ENCODE measurements at places on chromosomes 12 and 14.

- DNase-seq, result peak; percentile 95
These were observed 465.5 kb upstream of the ATP2B1 start for GRCh38 chr12:90174198-90174510.

GRCh38 chr12:29572938-29573337, 75.5 kb upstream of the OVCH1 start:
- DNase-seq, result no peak

- DNase-seq, result peak; percentile 85
These were observed 88.7 kb downstream of the PPP2R5E start for GRCh38 chr14:63454436-63454835.

- no peak for DNase-seq
These were observed 1655.3 kb upstream of the FLRT2 start for GRCh38 chr14:83874662-83875061.

- DNase-seq, result no peak
These were observed 8.4 kb upstream of the ACVRL1 start for GRCh38 chr12:51898937-51899336.

- DNase-seq, result no peak
These were observed 54.1 kb upstream of the PIK3C2G start for GRCh38 chr12:18207266-18207665.

GRCh38 chr14:94747739-94748138, 22.2 kb downstream of the GSC start:
- no peak for DNase-seq

- no peak for DNase-seq
These were observed 48.6 kb downstream of the NKX2-1 start for GRCh38 chr14:36471431-36471830.

All from cerebellar cortex (tissue), 1 donor.